Suprapubic skin (tissue), 4 donors: ENCODE measurements at places on chromosomes 7 and 10. TPM values are rescaled to one million over a fixed set of nuclear protein-coding genes. Genes with fewer than 3 reads are reported as not detected.

The TMEM213 gene
- 11.4 TPM for total RNA-seq

The TWIST1 gene
- 10.3 TPM for total RNA-seq

The FZD8 gene
- 6.8 TPM for total RNA-seq

The CYP2C19 gene
- total RNA-seq: 1.9 TPM

- DNase-seq: no peak
Measured at GRCh38 chr7:149625340-149625946, 127.8 kb upstream of the ZNF746 start.

- no peak for DNase-seq
Measured at GRCh38 chr7:155322530-155322929, 24.9 kb downstream of the INSIG1 start.

- DNase-seq: peak; percentile 85
Measured at GRCh38 chr10:77925795-77926565, 575 bp downstream of the DLG5 start.
